SK-N-MC (cell line): ENCODE measurements at places on chromosomes 3 and 15.
A peak's percentile ranks its signal among the peaks of the same experiment; 100 is the strongest.

GRCh38 chr3:83948771-83949170 is 1010.0 kb upstream of the CADM2 start:
- no peak for DNase-seq

GRCh38 chr3:14150078-14150477 is 25.2 kb downstream of the TMEM43 start:
- DNase-seq = no peak

GRCh38 chr3:46999516-47000197 is 20.2 kb downstream of the NBEAL2 start:
- no peak for DNase-seq

- DNase-seq = no peak
Measured at GRCh38 chr3:107456501-107456900, 66.3 kb upstream of the BBX start.

DNA sequence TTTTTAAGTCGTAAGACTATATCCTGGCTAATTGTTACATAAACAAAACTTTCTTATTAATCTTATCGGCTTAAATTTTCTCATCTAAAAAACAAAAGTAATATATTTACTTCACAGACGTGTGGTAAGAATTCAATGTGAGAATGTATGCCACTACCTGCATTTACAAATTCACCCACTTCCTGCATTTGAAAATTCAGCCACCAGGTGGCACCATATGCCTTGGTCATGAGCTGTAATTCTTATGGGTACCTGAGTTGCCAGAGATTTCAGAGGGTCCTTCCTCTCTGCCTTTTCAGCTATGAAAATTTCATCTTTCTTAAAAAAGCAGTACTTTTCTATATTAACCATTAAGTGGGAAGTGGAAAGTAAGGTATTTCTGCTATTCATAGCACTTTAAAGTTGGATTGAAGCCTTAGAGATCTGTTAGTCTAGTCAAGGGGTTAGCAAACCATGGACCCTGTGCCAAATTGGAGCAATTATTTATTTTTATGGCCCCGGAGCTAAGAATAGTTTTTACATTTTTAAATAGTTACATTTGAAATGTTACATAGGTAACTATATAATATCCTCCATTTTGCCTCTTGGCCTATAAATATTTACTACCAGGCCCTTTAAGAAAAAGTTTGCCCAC is 127.8 kb downstream of the HCN4 start:
- DNase-seq = peak; percentile 45

DNA sequence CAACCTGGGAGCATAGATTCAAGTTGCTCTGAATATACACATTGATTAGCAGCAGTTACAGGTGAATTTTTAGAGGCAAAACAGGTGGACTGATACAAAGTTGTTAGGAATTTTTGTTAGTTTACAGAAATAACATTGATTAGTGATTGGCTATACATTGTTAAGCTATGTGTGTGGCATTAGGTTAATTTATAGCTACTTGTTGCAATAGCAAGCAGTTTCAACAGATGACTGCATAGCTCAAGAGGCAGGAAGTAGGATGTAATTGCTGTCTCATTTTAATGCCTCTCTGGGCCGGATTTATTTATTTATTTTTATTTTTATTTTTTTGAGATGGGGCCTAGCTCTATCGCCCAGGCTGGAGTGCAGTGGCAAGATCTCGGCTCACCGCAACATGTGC is 99.7 kb downstream of the TCF12 start:
- no peak for DNase-seq

GRCh38 chr3:57068437-57069089 is 8.1 kb downstream of the SPATA12 start:
- DNase-seq = no peak

GRCh38 chr3:131849616-131850015 is 185.2 kb downstream of the CPNE4 start:
- DNase-seq = no peak

GRCh38 chr15:36766449-36766848 is 187.0 kb downstream of the CDIN1 start:
- no peak for DNase-seq

DNA sequence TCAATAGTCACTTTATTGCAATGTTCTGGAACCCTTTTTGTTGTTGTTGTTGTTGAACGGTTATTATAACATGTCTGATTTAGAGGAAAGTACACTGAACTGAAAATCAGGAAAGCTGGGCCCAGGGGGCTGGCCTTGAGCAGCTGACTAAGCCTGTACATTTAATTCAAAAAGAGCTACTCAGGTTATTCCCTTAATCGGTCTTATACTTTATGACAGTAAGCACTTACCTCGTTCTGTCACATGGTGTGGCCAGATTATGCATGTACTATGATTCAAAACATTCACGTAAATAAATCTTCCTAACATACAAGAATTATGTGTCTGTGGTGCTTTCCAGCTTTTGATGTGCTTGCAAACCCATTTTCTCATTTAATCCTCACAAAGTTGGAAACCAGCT is 382.5 kb upstream of the TPRG1 start:
- no peak for DNase-seq

DNA sequence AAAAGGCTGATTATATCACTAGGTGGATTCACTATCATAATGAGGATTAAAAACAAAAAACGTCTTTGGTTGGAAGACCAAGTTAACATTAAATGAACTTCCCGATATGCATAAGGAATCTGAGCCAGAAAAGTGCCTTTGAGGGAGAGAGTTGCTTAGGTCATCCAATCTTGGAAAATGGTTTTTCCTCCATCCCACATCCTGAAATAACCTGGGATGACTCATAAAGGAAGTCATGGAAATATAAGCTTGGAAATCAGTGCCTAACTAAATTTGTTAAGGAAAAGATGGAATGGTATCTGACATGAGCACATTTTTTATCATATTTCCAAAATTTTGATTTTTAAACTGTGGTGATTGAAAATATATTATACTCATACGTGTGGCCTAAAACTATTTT is 66.0 kb downstream of the KBTBD8 start:
- no peak for DNase-seq

- DNase-seq = no peak
Measured at GRCh38 chr3:69087030-69087791, 2.5 kb downstream of the ARL6IP5 start.

DNA sequence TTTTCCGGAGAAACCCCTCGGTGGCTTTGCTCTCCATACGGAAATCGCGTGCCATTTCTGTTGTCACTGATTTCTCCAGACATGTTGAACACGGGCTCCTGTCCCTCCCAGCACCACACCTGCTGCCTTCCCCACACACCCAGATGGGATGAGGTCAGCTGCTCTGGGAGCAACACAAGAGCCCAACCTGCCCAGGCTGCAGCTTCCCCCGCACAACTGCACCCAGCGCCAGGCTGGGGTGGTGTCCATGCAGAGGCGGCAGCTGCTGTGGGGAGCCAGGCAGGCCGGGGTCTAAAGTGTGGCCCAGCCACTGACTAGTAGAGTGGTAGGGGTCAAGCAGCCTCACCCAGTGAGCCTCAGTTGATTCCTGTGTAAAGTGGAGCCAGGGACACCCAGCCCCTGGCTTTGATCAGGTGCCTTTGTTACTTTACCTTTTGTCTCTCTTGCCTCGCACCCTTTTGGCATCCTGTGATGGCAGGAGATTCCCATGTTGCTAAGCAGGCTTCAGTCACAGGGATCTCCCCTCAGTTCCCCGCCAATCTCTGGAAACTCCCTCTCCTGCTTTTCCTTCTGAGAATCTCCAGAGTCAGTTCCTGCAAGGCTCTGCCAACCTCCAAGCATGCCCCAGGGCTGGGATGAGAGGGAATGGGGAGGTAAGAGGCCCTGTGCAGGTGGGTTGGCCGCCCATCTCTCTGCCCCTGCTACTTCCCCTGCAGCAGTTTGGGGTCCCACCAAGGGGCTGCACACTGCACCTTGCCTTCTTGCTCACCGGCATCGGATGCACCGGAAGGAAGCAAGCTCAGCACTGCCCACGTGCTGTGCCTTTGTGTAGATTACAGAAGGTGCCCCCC is 91.8 kb upstream of the ALDH1A3 start:
- DNase-seq = no peak

GRCh38 chr15:69462030-69462492 is 9.4 kb downstream of the RPLP1 start:
- DNase-seq = no peak

GRCh38 chr15:71568227-71568626 is 242.1 kb upstream of the NR2E3 start:
- no peak for DNase-seq

- no peak for DNase-seq
Measured at GRCh38 chr3:13021141-13022114, 51.8 kb downstream of the IQSEC1 start.

DNA sequence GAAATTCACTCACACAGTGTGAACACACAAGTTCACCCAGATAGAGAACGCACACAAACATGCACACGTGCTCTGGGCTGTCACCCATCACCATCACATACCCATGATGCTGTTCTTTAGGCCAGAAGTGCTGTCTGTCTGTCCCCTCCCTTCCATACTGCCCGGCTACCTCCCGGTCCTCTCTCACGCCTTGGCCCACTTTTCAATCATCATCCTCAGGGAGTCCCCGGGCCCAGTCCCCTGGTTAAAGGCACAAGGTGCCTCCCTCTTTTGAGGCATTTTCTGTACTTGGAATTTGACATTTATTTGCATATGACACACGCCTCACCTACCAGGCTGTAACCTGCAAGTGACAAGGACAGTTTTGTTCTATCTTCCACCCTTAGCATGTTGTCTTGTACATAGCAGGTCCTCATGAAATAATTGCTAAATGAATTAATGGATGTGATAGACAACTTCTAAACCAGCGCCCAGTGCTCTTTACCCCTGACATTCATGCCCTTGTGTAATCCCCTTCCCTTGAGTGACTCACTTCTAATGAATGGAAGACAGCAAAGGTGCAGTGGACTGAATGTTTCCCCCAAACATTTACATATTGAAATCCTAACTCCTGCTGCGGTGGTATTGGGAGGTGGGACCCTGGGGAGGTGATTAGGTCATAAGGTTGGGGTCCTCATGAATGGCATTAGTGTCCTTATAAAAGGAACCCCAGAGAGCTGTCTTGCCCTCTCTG is 73.9 kb upstream of the ADPGK start:
- DNase-seq = no peak

- no peak for DNase-seq
Measured at GRCh38 chr15:87609894-87610293, 646.6 kb downstream of the NTRK3 start.

DNA sequence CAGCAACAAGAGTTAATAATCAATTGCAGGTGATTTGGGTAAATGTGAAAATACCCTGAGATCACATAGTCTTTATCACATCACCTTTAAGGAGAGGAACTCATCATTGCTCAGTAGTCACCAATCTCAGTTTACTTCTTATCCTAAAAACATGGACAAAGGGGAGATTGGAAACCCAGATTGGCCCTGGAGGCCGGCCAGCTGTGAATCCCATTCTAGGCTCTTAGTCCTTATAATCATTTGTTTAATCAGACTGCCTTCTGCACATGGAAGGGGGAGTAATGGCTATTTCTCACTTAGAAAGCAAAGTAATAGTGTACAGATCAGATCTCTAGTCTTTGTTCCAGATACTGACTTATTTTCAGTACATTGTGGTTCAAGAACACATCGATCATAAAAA is 37.2 kb upstream of the CPB1 start:
- DNase-seq = no peak

DNA sequence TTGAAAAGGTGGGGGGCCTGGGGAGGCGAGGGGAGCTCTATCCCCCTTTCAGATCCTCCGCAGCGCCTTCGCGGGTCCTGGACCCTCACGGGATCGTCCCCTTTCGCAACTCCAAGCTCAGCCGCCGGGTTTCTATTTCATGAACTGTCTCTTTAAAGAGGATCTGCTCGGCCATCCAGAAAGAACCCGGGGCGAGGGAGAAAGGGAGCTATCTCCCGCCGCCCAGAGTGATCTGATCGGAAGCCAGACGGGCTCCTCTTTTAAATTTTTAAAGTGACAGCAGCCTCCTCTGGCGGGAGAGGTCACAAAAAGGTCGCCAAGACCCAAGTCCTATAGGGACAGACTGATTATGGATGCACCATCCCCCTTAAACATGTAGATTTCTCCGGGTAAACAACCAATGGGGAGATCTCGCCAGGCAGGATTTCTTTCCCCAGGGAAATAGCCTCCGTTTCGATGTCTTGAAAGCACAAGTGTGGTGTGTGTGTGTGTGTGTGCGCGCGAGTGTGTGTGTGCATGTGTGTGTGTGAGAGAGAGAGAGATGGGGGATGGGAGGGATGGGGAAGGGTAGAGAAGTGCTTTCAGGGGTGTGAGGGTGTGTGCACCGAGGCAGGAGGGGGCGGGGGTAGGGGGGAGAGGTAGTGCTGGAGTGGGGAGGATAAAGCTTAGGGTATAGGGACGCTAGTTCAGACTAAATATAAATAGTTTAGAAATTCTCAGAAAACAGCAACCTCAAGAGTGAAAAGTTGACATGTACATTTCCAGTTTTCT is 516.1 kb downstream of the MECOM start:
- no peak for DNase-seq

GRCh38 chr3:115783938-115784738 is 160.8 kb downstream of the GAP43 start:
- DNase-seq = no peak

DNA sequence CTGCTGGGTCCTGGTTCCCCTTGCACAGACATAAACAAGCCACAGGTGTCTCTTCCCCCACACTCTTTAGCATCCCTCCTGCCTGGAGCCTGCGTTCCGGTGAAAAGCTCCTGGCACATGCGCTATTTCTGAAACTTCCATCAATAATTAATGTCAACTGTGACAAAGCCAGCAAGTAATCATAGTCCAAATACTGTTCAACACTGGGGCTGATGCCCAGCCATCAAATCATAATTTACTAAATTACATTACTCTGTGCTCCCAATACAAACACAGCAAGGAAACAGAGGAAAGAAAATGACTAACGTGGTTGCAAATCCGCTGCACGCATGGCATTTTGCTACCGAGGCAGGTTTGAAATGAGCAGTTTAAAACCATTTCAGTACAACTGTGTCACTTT is 294.7 kb downstream of the ERC2 start:
- DNase-seq = no peak
